ENCODE measurements at places on chromosomes 11 and 22.

DNA sequence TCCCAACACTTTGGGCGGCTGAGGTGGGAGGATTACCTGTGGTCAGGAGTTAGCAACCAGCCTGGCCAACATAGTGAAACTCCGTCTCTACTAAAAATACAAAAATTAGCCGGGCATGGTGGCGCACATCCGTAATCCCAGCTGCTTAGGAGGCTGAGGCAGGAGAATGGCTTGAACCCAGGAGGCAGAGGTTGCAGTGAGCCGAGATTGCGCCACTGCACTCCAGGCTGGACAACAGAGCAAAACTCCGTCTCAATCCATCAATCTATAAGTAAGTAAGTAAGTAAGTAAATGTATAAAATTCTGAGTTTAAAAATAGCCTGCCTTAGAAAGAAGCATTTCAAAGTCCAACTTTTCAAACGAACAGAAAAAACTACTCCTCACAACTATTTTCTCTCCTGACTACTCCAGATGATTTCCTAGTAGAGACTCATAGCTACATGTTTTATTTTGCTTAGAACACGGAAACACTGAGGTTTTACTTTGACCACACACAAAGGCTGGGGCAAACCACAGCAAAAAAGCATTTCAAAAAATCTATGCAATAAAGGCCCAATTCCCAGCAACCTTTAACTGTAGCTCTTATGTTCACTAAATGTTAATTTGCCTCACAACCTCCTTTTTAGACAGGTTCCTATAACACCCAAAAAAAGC is 16.3 kb downstream of the SPTY2D1 start:
- no peak for DNase-seq

GRCh38 chr11:108853864-108854263 is 189.0 kb downstream of the DDX10 start:
- DNase-seq: no peak

GRCh38 chr11:122240638-122241037 is 124.6 kb upstream of the BLID start:
- DNase-seq: no peak

- no peak for DNase-seq
These were observed 30.5 kb downstream of the ARAP1 start for GRCh38 chr11:72721689-72722049.

DNA sequence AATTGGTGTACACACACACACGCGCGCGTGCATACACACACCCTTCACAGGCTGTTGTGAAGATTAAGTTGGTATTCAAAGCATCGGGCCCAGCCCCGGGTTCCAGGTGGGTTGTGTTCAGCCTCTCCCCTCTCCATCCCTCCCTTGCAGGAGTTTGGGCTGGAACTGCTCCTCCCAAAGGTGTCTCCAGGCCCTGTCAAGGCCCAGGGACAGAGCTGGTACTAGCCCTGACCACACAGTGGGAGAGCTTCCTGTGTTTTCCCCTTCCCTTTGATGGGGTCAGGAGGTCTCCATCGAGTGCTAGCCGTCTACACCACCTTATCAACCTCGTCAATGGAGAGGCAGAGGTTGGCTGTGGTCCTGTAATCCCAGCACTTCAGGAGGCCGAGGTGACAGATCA is 36.5 kb upstream of the CSNK1E start:
- DNase-seq: no peak

DNA sequence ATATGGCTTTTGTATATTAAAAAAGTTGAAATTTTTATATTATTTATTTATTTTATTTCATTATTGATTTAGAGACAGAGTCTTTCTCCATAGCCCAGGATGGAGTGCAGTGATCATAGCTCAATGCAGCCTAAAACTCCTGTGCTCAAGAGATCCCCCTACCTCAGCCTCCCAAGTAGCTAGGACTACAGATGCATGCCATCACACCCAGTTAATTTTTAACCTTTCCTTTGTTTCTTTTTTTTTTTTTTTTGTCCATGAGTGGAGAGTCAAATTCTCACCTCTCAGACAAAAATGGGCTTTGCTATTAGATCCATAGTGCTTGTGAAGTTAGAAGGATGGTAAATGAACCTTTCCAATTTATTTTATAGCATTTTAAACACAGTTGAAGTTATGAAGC is 182.5 kb downstream of the SOX6 start:
- DNase-seq: no peak

- DNase-seq: no peak
These were observed 3.3 kb downstream of the RBM4 start for GRCh38 chr11:66641834-66642233.

DNA sequence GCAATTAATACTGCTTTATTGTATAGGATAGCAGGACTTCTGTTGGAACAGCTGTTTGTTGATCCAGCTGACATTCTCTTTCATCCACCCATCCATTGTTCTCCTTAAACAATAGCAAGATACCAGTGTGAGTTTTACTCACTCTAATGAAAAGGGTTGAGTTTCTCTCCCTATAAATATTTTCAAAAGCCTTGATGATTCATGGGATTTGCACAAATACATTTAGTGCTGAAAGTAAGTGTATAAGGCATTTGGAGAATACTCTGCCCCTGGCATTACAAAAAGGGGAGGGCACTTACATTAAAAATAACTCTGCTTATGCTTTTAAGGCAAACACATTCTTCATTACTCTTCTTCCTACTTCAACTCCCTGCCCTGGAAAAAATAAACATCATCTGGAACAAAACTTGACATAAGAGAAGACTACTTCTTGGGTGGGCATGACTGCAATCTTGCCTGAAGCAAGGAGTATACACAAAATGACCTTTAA is 634.9 kb downstream of the METTL15 start:
- no peak for DNase-seq

DNA sequence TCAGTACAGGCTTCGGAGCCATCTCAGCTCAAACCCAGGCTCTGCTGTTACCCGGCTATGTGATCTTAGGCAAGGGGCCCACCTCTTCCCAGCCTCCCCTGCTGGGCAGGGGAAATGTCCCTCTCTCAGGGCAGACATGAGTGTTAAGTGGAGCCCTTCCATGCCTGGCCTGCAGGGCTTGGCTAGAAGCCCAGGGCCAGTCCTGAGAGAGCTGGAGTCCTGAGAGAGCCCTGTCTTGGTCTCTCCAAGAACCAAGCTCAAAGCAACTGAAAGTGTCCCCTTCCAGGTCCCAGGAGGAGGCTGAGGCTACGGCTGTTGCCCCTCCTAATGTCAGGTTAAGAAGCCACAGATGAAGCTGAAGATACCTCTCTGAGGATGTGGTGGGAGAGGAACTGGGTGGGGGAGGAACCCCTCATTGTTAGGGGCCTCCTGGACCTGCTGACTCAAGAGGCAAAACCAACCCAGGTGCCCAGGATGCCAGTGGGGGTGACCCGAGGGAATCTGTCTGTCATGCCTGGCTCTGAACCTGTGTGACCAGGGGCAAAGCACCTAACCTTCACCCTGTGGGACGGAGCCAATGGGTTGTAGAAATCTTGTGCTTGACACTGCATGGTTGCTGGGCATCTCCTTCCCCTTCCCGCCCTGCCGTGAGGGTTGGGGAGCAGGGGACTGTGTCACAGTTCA is 4.2 kb downstream of the ZP1 start:
- no peak for DNase-seq

DNA sequence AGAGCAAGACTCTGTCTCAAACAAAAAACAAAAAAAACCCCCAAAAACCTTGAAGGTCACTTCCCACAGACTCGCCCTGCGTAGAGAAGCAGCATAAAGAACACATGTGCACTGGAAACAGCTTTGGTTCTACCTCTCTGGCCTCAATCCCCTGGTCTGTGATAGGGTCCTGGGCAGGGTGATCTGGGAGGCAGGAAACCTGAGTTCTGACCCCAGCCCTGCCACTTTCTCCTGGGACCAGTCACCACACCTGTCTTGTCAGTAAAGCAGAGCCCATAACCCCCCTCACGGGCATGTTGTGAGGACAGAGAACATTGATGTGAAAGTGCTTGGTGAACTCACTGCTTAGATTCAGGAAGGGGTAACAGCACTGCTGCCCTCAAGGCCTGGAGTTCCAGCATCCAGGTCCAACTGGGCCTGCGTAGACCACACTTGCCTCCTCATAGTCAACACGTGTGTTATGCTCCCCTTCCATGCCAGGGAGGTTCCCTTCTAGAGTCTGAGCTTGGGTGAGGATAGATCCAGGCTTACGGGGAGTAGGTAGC is 11.4 kb downstream of the UCP2 start:
- no peak for DNase-seq

- DNase-seq: no peak
These were observed 6.4 kb upstream of the UBASH3B start for GRCh38 chr11:122649116-122649515.

DNA sequence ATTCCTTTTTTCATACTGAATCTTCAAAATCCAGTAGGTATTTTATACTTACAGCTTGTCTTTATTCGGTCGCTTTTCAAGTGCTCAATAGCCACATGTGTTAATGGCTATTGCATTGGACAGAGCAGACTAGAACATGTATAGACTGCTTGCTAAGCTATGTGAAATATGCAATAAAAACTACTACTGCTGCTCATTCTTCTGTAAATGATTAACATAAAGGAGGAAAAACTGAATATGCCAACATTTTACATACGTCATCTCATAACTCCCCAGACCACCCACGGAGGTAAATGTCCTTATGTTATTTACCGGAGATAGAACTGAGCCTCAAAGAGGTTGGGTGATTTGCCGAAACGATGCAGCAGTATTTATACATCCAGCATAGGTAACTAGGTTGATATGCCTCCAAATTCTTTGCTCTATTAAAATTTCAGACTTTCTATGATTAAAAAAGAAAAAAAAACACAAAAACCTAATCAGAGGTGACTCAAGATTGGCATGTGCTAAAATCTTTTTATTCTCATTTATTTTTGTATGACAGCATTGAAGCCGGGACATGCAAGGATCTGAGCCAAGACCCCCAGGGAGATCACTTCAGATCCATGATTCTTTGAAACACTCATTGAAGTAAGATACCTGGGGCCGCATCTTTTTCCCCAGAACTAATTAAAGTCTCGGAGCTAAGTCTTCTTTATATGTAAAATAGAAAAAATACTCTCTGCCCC is 78.5 kb upstream of the OR5AK2 start:
- DNase-seq: no peak

- no peak for DNase-seq
These were observed 708.9 kb upstream of the CCDC179 start for GRCh38 chr11:23569134-23569533.

DNA sequence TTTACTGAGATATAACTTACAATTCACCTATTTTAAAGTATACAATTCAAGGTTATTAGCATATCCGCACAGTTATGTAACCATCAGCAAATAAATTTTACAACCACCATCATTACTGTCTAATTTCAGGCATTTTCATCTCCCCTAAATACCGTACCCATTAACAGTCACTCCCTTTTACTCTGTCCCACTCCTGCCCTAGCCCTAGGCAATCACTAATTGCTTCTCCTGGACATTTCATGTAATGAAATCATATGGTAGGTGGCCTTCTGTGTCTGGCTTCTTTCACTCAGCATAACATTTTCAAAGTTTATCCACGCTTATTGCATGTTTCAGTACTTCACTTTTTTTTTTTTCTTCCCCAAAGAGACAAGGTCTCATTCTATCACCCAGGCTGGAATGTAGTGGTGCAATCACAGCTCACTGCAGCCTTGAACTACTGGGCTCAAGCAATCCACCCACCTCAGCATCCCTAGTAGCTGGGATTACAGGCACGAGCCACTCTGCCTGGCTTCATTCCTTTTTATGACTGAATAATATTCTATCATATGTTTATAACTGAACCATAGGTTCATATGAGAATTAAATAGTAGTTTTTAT is 61.4 kb upstream of the CHRM4 start:
- DNase-seq: no peak

- DNase-seq: no peak
These were observed 966.3 kb downstream of the JRKL start for GRCh38 chr11:97356144-97356543.

DNA sequence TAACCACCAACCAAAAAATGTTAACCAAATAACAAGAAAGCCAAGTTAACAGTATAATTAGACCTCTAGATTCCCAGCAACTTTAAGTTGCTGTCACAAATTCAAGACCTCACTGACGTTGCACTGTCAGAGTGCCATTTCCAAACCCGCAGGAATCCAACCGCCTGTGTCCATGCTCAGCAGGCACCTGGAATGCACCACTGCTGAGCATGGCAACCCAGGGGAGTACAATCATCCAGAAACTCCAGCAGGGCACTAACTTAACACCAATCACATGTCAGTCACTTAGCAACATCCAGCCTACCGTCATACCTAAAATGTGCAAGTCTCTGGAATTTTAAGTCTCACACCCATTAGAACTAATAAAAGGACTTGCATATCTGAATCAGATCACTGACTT is 48.8 kb downstream of the SMCO4 start:
- no peak for DNase-seq
